Naive thymus-derived CD8-positive, alpha-beta T cell (primary cell): ENCODE measurements at places on chromosomes 16 and 17.

GRCh38 chr16:89133457-89134127 lies 38.0 kb upstream of the CDH15 start:
- no peaks in the 10 kb centered on the region for H3K4me1 ChIP-seq
- H3K27ac ChIP-seq, result peak overlapping the region; percentile 43
- no peaks in the 10 kb centered on the region for H3K27me3 ChIP-seq
- DNase-seq, result no peak
- H3K36me3 ChIP-seq, result peaks cover 16% of the 10 kb centered on the region

GRCh38 chr16:3687792-3688191 lies 29.5 kb downstream of the TRAP1 start:
- no peak overlapping the region for H3K27ac ChIP-seq
- peaks cover 8% of the 10 kb centered on the region for H3K4me1 ChIP-seq

DNA sequence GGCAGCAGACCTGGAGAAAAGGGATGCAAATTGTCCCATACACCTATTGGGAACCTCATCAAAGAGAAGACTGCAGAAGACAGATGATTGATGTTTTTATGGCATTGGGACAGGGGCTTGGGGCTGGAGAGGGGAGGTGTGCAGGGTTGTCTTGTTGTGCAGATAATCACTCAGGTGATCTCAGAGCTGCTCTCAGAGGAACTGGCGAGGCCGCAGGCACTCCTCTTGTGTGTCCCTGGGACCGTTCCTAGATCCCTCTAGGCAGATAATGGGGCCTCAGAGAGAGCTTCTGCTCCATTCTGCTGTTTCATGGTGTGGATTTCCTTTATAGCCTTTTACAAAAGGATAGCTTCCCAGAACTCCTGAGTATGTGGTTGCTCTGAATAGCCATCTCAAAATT lies 1.6 kb downstream of the RNF213 start:
- peak overlapping the region; percentile 97 for H3K4me3 ChIP-seq
- peaks cover 16% of the 10 kb centered on the region for H3K4me1 ChIP-seq
- H3K27me3 ChIP-seq, result no peaks in the 10 kb centered on the region
- H3K36me3 ChIP-seq, result peaks cover 16% of the 10 kb centered on the region
- H3K27ac ChIP-seq, result peak overlapping the region; percentile 98

DNA sequence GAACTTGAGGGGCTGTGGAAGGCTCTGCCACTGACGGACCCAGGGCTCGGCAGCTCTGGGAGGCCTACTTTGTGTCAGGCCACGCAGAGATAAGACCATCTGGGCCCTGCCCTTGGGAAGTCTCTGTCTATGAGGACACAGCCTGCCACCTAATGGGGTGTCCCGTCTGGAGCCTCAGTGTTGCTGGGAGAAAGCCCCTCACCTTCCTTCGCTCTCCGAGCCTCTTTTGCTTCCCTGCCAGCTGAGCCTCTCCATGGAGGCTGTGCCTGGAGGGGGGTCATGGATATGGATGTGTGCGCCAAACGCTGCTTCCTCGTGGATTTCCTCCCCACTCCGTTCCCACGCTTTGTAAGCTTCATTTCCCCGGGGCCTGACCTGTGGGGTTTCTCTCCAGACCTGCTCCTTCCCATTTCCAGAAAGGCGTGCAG lies 228.8 kb downstream of the SEC14L1 start:
- H3K27me3 ChIP-seq, result no peaks in the 10 kb centered on the region
- no peaks in the 10 kb centered on the region for H3K36me3 ChIP-seq
- peaks cover 60% of the 10 kb centered on the region for H3K4me1 ChIP-seq
- no peak overlapping the region for H3K4me3 ChIP-seq
- DNase-seq, result no peak

DNA sequence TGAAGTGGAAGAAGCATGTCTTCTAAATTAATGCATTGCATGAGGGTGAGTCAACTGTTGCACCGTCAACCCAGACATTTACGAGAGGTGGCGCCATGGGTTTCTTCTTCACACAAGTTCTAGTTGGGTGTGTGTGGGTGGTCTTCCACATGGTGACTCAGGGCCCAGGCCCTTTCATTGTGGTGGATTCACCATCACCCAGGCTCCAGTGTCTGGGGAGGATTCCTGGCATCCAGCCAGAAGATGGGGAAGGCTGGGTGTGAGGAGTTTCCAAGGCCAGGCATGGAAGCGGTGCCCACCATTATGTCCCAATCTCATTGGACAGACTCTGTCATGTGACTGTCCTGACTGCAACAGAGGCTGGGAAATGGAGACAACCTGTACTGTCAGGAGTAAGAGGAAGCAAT lies 21.4 kb upstream of the JPH3 start:
- H3K27ac ChIP-seq, result no peak overlapping the region
- no peak for DNase-seq
- H3K36me3 ChIP-seq, result no peaks in the 10 kb centered on the region
- H3K4me1 ChIP-seq, result no peaks in the 10 kb centered on the region

DNA sequence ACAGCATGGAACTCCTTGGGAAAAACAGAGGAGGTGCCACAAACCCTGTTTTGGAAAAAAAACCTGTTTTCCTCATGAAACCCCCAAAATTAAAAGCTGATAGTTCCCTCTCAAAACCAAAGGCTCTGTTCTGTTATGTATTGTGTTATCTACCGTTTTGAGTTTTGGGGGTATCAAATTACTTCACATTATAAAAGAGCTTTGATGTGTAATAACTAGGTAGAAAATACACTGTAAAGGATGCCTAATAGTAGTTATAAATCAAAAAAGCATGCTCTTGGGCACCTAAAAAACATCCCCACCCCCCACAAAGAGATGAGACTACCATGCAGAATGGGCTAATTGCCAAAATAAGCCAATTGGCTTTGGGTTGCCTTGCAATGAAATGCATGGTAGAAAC lies 30.8 kb downstream of the C16orf54 start:
- no peak for DNase-seq
- H3K27ac ChIP-seq, result no peak overlapping the region
- H3K27me3 ChIP-seq, result no peaks in the 10 kb centered on the region
- no peaks in the 10 kb centered on the region for H3K36me3 ChIP-seq
- peaks cover 8% of the 10 kb centered on the region for H3K4me1 ChIP-seq
